Smooth muscle cell of the coronary artery (primary cell): ENCODE measurements at places on chromosomes 16 and 17. TPM values are rescaled to one million over a fixed set of nuclear protein-coding genes. Genes with fewer than 3 reads are reported as not detected.

The CCL3 gene
- total RNA-seq = not detected in 2 replicates

The PIPOX gene
- total RNA-seq = 1.4 and 1.9 TPM in 2 replicates

The TP53TG3B gene
- 0.08 TPM in 1 of 2 replicates, not detected in the other for total RNA-seq

The CDK5RAP3 gene
- 83.0 and 117 TPM in 2 replicates for total RNA-seq

The RAC3 gene
- 6.3 and 18.5 TPM in 2 replicates for total RNA-seq

The RIPOR1 gene
- total RNA-seq = 23.1 and 23.3 TPM in 2 replicates

The CBFB gene
- 92.9 and 108 TPM in 2 replicates for total RNA-seq

The DNAI2 gene
- not detected in 2 replicates for total RNA-seq

The MPV17L gene
- total RNA-seq = 0.15 and 0.35 TPM in 2 replicates

The ENPP7 gene
- total RNA-seq = not detected in 2 replicates

The ITGA3 gene
- 38.4 and 269 TPM in 2 replicates for total RNA-seq

The BAIAP3 gene
- 0.60 TPM in 1 of 2 replicates, not detected in the other for total RNA-seq

The LAT gene
- total RNA-seq = 0.23 and 0.47 TPM in 2 replicates

The NHERF2 gene
- 8.2 and 48.6 TPM in 2 replicates for total RNA-seq

The TLCD3B gene
- total RNA-seq = not detected in 2 replicates

The SLC5A11 gene
- not detected in 2 replicates for total RNA-seq

The RUNDC3A gene
- 0.08 and 1.1 TPM in 2 replicates for total RNA-seq

The GLIS2 gene
- total RNA-seq = 0.70 and 3.4 TPM in 2 replicates

The ECI1 gene
- total RNA-seq = 15.2 and 32.6 TPM in 2 replicates

The OTOA gene
- not detected in 2 replicates for total RNA-seq

The CTRL gene
- 0.38 TPM in 1 of 2 replicates, not detected in the other for total RNA-seq

The ICAM2 gene
- 1.8 and 7.6 TPM in 2 replicates for total RNA-seq

The HOXB4 gene
- 0.35 and 0.90 TPM in 2 replicates for total RNA-seq

The ZFPM1 gene
- total RNA-seq = 0.59 and 4.0 TPM in 2 replicates

The ASIC2 gene
- not detected in 2 replicates for total RNA-seq

The NOTUM gene
- total RNA-seq = 0.08 TPM in 1 of 2 replicates, not detected in the other

The YBX2 gene
- total RNA-seq = not detected in 2 replicates

The NPIPA5 gene
- 1.5 TPM in 1 of 2 replicates, not detected in the other for total RNA-seq

The PDILT gene
- total RNA-seq = not detected in 2 replicates

The WNT9B gene
- not detected in 2 replicates for total RNA-seq

The NPB gene
- total RNA-seq = 0.23 and 0.38 TPM in 2 replicates

The TP53TG3C gene
- total RNA-seq = not detected in 2 replicates

The E2F4 gene
- total RNA-seq = 27.5 and 31.9 TPM in 2 replicates

The ATP2C2 gene
- not detected in 2 replicates for total RNA-seq
